CD4-positive, alpha-beta T cell treated with Interleukin-4 for 4 hours (primary cell): ENCODE measurements at places on chromosomes 5 and 9.

DNA sequence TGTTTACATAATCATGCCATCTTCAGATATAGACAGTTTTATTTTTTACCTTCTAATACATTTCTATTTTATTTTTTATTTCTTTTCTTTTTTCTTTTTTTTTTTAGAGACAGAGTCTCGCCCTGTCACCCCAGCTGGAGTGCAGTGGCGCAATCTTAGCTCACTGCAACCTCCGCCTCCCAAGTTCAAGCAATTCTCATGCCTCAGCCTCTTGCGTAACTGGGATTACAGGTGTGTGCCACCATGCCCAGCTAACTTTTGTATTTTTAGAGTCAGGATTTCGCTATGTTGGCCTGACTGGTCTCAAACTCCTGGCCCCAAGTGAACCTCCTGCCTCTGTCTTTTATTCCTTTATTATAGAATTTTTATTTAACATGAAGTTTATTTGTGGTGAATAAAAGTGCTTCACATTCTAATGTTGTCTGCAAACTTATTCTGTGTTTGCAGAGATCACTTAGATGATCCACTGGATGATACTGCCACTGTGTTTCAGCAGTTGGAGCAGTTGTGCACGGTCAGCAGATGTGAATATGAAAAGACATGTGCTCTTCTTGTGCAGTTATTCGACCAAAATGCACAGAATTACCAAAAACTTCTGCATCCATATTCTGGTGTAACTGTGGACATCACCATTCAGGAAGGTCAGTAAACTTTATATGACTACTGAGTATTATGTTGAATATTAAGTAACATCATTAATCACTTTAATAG is 62.2 kb downstream of the RANBP17 start:
- no peak for DNase-seq

- DNase-seq, result no peak
These were observed 25.5 kb upstream of the KCNIP1 start for GRCh38 chr5:170478306-170478705.

GRCh38 chr5:151096001-151096373 is 15.2 kb upstream of the TNIP1 start:
- no peak for DNase-seq

DNA sequence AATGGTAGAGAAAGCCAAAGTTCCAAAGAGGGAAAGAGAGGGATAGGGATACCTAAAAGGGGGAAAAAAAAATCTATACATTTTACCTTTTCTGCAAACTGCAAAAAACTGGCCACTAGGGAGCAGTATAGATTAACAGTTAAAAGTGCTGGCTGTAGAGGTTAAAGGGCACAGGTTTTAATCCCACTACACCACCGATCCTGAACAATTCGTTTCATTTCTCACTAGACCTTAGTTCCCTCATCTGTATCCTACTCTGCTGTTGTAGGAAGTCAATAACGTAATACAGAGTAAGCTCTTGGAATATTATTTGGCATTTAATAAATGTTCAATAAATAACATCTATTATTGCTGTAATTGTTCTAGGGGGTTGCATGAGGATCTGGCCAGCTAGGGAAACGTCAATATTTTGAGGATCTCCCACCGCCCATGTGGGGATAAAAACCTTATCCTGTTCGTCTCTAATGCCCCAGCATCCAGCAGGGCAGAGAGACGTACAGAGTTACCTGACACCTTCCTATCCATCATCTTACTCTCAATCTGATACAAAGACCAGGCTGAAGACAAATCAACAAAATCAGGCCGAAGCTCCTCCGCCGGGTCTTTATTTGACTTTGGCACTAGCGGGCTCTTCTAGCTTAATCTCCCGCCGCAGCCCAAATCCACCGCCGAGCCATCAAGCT is 757 bp downstream of the CDC26 start:
- DNase-seq, result peak; percentile 72

- no peak for DNase-seq
These were observed 320.3 kb downstream of the ACTL7B start for GRCh38 chr9:108535526-108535925.

DNA sequence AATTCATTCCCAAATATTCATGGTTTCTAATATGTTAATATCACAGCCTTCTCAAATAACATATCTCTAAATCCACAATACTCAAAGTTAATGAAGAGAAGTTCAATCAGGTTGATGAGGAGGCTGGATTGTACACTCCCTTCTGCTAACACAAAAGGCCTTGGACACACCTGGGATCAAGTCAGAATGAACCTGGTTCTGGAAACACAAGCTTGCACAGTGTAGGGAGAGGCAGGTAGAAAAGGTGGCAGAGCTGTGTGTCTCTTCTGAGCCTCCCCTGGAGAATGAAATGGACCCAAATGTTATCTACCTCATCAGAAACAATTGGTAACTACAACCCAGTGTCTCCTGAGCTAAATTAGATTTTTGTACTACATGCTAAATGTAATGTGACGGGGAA is 40.7 kb upstream of the FBP1 start:
- no peak for DNase-seq

DNA sequence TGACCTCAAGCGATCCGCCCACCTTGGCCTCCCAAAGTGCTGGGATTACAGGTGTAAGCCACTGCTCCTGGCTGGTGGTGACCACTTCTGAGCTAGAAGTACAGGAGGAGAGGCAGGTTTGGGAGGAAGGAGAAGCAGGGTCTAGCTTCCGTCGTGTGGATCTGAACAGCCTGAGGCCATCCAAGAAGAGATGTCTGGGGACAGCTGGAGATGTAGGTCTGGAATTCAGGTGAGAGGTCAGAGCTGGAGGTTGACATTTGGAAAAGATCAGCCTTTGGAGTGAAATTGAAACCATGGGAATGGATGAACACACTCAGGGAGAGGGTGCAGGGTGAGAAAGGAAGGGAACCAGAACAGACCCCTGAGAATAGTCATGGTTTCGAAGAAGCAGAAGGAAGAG is 33.2 kb upstream of the GGTA1 start:
- no peak for DNase-seq

- DNase-seq, result no peak
These were observed 25.6 kb downstream of the TMEFF1 start for GRCh38 chr9:100498592-100498991.

DNA sequence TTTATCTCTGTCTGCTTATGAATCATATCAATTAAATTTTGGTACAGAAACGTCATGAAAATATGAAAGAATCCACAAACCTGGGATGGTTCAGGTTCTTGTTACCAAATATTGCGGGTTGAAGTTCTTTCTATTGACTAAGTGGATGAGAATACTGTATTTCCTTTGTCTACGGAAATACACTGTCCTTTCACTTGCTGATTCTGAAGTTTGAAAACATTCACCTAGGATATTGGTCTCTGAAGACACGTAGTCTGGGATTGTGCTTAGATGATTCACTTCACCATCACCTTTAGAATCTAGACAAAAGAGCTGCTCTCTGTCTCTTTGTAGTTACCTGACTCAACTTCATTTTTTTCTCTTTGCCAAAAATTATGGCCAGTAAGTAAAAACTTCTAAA is 222.4 kb downstream of the FBN2 start:
- no peak for DNase-seq

DNA sequence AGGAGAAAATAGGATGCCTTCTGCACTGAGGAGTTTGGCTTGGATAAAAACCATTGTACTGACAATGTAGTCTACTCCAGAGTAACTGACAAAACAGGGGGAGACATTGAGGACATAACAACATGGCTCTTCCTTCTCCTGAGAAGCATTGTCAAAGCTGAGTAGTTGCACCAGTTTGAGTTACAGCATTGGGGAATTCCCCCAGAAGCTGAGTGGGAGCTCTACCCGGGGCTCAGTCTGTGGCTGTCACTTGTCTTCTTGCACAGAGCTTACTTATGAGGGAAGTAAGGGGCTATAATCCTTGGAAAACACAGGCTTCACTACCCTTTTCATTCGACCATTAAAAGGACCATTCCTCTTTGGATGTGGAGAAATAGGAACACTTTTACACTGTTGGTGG is 21.2 kb downstream of the HSPB3 start:
- no peak for DNase-seq

DNA sequence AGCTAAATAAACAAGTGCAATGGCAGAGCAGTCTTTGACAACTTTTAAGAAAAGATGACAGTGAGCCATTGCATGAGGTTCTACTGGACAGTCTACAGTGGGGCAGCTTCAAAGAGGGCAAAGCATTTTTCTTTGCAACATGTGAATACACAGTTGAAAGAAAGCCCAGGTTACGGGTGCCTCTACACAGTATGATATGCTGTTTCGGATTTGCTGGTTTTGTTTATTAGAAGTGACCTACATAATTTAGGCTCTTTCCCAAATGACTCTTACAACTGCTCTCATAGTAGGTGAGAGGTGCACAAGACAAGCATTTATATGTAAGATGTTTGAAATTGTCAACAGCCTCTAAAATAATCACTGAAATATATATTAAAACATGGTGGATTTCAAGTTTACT is 62.4 kb downstream of the MEF2C start:
- no peak for DNase-seq

DNA sequence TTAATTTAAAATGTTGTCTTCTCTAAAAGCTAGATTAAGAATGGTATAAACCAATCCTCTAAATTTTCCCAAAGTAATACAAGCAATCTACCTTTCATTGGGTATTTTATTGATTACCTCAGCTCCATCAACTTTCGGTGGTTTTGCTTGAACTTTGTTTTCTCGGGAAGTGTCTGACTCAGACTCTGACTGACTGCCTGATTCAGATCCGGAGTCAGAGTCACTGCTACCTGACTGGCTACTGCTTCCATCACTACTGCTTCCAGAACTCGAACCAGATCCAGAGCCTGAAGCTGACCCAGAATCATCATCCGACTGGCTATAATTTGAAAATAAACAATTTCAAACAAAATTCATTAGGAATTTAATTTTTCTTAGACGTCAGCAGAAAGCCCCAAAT is 24.0 kb downstream of the CHD1 start:
- peak; percentile 52 for DNase-seq

- no peak for DNase-seq
These were observed 26.3 kb downstream of the MSX2 start for GRCh38 chr5:174750711-174751110.

- no peak for DNase-seq
These were observed 428 bp downstream of the C5orf52 start for GRCh38 chr5:157671592-157672330.

DNA sequence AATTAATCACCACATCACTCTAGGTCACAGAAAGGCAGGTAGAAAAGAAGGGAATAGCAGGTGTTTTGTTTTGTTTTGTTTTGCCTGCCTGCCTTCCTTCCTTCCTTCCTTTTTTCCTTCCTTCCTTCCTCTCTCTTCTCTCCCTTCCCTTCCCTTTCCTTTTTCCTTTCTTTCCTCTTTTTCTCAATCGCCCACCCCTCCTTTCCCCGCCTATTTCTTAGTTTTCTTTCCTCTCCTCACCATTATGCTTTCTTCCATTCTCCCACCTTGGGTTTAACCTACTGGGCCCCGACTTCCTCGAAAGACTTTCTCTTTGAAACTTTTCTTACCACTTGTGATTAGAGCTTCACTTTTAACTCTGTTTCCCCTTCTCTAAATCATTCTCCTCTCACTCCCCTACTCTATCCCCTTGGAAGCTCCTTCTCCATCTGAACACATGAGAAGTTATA is 231.3 kb upstream of the CD180 start:
- no peak for DNase-seq

DNA sequence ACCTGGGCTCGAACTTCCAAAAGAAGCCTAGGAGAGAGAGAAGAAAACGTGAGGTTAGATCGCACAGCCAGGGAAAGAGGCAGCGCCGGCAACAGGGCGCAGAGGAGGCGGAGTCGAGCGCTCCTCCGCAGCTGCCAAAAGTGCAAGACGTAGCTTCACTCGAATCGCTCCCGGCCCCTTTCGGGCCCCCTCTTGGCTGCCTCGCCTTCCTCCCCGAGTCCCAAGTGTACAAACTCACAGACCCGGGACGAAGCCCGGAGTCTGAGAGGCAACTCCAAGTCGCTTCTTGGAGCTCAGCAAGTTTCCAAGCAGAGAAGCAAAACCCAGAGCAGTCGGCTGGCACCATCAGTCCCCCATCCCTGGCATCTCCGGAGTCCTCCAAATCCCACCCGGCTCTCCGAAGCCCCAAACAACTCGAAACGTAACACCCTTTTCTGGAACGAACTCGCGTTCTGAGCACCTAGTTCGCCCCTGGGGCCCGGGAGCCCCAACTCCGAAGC is 1.2 kb downstream of the MIER3 start:
- peak; percentile 46 for DNase-seq

GRCh38 chr9:113638897-113639296 is 175.4 kb downstream of the RGS3 start:
- no peak for DNase-seq

- no peak for DNase-seq
These were observed 40.4 kb downstream of the GLIS3 start for GRCh38 chr9:4259489-4259888.

DNA sequence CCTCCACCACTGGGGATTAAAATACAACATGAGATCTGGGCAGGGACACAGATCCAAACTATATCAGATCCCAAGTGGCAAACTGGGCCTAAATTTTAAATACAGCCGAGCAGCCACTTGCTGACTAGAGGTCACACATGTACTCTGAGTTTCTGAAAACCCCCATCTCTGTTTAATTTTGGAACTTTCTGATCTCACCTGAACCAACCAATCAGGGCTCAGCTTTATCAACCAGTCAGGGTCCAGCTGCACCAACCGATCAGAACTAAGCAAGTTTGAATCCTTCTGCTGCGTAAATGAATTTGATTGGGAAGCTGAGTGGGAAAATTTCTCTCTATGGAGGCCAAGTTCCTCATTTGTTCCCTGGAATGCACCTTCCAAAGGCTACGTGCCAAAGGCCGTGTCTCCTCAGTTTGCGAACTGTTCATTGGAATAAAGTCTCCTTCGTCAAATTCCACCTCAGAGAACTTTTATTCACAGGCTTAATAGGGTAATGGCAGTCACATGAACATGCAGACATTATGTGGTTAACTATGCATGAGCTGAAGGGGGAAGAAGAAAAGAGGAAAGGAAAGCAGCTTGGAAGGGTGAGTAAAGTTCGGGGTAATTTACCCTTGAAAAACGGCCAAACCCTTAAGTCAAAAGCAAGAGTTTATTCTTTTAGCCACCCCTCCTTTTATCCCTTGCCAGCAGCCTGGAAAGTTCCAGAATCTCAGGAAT is 3.7 kb downstream of the CD180 start:
- no peak for DNase-seq

DNA sequence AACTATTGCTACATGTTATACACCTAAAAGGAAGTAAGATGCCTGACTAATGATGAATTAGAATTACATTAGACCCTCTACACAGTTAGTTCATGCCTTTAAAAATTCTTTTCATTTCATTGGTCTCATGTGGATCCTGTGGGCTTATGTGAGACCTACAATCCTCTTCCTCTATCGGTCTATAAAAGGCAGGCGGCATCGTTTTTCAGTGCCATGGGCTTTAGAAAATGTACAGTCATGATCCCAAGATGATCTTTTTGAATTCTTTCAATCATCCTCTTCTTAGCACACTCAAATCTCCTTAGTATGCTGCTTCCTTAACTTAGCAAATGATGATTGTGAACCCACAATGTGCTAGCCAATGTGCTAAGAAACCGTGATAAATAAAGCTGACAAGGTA is 193.9 kb downstream of the ZNF608 start:
- DNase-seq, result no peak
